Activated CD4-positive, alpha-beta T cell treated with anti-CD3 and anti-CD28 coated beads, Interleukin-2, amount 10 ng/mL, durations not matched to agents 24 days and 14 days (primary cell): ENCODE measurements at places on chromosomes 7 and 10. TPM values are rescaled to one million over a fixed set of nuclear protein-coding genes. Genes with fewer than 3 reads are reported as not detected.

Gene KCNIP2
- total RNA-seq, result 2.3 and 3.5 TPM in 2 replicates

Gene SORCS1
- not detected in 2 replicates for total RNA-seq

Gene BLNK
- not detected in 2 replicates for total RNA-seq

Gene RGS10
- 137 TPM in 2 replicates for total RNA-seq

Gene UNC5B
- total RNA-seq, result 0.02 and 0.14 TPM in 2 replicates

Gene CFAP70
- total RNA-seq, result 0.17 and 0.33 TPM in 2 replicates

DNA sequence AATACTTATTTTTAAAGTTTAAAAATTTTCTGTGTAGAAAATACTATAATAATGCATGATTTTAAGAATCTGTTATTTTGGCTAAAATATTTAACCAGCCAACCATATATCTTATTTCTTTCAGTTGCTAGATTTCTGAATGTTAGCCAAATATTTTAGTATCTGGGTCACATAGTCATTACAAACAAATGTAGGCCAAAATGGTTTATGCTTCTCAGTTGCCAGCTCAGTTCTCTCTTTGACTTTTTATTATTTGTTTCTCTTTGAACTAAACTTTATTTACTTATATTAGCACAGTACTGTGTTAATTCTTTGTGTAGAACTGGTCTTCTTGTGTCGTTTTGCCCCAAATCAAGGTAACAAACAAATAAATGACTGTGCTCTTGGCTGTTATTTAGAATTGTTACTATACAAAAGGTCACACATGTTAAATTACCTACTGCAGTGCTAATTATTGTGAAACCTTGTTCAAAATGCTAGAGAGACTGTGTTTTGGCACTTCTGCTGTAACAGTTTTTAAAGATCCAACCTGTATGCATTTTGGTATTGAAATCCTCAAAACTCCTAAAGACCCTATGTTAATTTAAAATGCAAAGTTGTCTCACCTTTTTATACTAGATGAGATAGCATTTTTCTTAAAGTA is 39.8 kb downstream of the ZEB1 start:
- no peak overlapping the region for H3K4me3 ChIP-seq
- no peak overlapping the region for H3K27ac ChIP-seq
- DNase-seq, result no peak
- no peaks in the 10 kb centered on the region for H3K27me3 ChIP-seq

DNA sequence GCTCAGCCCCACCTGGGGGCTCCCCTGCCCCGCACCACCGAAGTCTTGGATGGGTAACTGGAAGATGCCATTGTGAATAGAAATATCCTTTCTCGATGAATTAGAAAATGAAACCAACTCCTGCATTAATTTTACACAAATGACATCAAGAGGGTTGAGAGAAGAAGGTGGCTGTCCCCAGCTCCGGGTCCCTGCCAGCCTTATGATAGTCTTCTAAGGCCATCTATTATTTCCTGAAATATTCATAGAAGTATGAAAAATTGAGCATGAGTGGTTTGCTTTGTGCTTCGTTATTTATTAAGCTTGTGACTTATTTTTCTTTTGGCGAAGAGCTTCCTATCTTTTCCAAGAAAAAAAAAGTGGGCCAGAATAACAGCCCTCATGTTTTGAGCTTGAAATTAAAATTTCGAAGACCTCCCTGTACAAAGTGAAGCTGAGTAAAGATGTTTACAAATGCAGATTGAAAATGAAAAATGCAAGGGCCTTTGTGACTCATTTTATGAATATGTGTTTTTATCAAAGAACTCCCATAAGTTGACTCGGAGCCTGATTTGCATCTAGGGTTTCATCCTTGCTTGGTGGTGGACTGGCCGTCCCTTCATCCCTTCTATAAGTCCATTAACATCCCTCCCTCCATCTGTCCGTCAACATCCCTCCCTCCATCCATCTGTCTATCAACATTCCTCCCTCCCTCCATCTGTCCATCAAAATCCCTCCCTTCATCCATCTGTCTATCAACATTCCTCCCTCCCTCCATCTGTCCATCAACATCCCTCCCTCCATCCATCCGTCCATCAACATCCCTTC is 20.5 kb upstream of the CFAP46 start:
- H3K27me3 ChIP-seq, result peaks cover 19% of the 10 kb centered on the region
- DNase-seq, result no peak
- H3K4me3 ChIP-seq, result peak overlapping the region; percentile 84
- peak overlapping the region; percentile 74 for H3K27ac ChIP-seq

- no peak within 1 kb of the TSS for H3K4me3 ChIP-seq
- H3K4me1 ChIP-seq, result no peaks in the 10 kb centered on the region
- peaks cover 9% of the 10 kb centered on the region for H3K27me3 ChIP-seq
Measured at GRCh38 chr7:151186640-151187408, at the start of gene ASB10. Gene ASB10 (minus strand): TSS chr7:151187250. CDS start chr7:151187130, 120 bp downstream.

DNA sequence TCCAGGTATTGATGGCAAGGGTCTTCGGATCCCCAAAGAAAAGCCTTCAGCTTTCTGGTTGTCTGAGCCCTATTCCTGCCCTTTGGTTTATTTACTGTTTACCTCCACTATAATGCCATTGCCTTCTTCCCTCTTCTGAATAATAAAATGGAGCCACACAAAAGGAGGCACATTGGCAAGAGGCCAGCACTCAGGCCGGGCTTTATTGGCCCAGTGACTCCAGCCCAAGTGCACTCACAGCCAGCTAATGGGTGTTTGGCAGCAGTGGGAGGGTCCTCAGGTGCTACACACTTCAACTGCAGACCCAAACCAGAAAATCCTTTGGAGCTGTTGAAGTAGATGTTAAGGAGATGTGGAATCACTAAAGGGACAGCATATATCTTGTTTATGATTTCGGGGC is 336.0 kb downstream of the PLXNA4 start:
- H3K27ac ChIP-seq, result no peak overlapping the region
- H3K4me1 ChIP-seq, result no peaks in the 10 kb centered on the region
- H3K4me3 ChIP-seq, result no peak overlapping the region
- H3K27me3 ChIP-seq, result no peaks in the 10 kb centered on the region
- H3K36me3 ChIP-seq, result no peaks in the 10 kb centered on the region

DNA sequence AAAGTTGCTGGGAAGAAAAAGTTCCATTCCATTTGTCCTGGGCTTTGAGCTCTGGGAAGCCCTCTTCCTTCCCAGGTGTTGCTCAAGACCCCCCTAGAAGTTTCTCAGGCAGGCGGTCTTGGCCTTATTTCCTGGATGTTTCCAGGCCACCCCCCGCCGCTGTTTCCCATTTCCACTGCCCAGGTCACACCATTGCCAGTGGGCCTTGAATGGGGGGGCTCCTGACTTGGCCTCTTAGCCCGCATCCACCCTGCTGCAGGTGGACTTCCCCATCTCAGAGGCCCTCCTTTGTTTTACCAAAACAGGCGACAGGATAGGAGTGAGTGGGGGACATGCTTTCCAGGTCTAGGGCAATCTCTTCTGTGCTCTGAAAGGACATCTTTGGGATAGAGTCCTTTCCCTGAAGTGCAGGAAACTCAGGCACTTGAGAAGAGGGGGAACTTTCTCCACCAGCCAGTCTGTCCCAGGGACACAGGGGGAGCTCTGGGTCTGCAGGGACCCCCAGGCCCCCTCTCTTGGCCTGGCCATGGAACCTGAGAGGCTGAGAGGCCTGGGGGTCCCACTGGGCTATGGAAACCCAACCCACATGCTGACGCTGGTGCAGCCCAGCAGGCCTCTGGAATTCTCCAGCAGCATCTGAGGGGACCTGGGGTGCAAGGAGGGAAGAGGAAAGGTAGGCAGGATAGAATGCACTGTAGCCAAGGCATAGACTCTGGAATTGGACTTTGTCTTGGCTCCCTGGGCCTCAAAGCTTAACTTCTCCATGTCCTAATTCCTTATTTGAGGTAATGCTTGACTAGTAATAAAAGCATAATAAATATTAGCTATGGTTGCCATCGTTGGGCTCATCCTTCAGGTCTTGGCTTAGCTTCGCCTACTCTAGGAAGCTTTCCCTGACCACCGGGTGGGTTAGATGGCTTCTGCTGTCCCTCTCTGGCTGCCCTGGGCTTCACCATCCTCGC is 17.6 kb downstream of the NEURL1 start:
- H3K27ac ChIP-seq, result no peak overlapping the region
- peaks cover 32% of the 10 kb centered on the region for H3K27me3 ChIP-seq
- H3K4me1 ChIP-seq, result peaks cover 9% of the 10 kb centered on the region
- H3K4me3 ChIP-seq, result no peak overlapping the region
- no peak for DNase-seq
- no peaks in the 10 kb centered on the region for H3K36me3 ChIP-seq

DNA sequence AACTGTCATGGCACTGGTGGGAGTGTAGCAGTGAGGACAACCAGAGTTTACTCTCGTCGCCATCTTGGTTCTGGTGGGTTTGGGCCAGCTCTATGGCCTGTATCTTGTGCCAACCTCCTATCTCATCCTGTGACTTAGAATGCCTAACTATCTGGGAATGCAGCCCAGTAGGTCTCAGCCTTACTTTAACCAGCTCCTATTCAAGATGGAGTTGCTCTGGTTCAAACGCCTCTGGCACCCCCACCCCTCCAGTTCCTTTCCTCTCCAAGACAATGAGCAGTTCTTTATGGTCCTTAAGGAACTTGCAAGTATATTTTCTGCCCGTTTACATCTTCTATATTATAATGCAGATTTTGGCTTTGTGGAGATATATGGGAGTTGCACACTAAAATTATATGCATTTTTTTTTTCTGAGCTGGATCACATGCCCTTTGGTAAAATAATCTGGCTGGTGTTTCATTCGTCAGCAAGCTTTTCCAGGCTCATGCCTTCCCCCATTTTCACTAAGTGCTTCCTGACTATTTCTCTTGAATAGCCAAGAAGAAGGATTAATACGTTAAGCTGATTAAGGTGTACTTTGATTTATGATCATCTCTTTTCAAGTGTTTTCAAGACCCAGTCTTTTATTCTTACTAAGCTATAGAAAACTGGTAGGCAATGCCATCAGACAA is 11.2 kb upstream of the WIPF3 start:
- DNase-seq, result no peak
- H3K27ac ChIP-seq, result no peak overlapping the region
- no peaks in the 10 kb centered on the region for H3K4me1 ChIP-seq
- H3K4me3 ChIP-seq, result no peak overlapping the region

DNA sequence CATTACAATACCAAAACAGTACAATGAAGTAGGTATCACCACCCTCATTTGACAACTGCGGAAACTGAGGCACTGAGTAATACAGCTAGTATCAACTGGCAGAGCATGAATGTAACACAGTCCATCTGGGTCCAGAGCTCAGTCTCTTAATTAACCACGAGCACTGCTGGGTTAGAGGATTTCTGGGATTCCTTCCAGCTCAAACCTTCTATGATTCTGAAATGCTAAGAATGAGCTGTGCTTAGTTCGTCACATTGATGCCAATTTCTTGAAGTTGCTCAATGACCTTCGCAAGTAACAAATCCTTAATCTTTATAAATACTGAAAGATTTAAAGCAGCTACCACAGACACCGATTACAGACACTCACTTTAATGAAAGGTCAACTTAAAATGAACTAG is 62.5 kb downstream of the SGMS1 start:
- no peak overlapping the region for H3K4me3 ChIP-seq
- no peak for DNase-seq
- H3K27ac ChIP-seq, result no peak overlapping the region
- peaks cover 4% of the 10 kb centered on the region for H3K4me1 ChIP-seq
- H3K27me3 ChIP-seq, result no peaks in the 10 kb centered on the region
- H3K36me3 ChIP-seq, result no peaks in the 10 kb centered on the region

- no peaks in the 10 kb centered on the region for H3K4me1 ChIP-seq
- DNase-seq, result no peak
- no peaks in the 10 kb centered on the region for H3K36me3 ChIP-seq
- no peaks in the 10 kb centered on the region for H3K27me3 ChIP-seq
- no peak overlapping the region for H3K4me3 ChIP-seq
- H3K27ac ChIP-seq, result no peak overlapping the region
Measured at GRCh38 chr10:122044713-122045112, 55.8 kb downstream of the TACC2 start.

DNA sequence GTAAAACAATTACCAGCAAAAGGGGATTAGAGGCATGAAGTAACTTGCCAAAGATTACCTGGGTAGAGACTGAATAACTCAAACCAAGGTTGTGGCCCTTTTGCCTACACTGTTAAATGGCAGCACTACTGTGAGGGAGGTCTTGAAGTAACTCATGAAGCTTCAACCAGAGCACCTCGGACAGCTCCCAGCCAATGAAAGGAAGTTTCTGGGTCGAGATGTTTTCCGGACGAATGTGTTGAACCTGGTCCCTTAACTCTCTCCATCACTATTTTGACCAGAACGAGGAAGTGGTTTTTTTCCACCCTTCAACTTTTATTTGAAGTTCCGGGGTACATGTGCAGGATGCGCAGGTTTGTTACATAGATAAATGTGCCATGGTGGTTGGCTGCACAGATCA is 133.6 kb upstream of the PRKCQ start:
- H3K4me3 ChIP-seq, result no peak overlapping the region
- peaks cover 38% of the 10 kb centered on the region for H3K27me3 ChIP-seq
- H3K36me3 ChIP-seq, result no peaks in the 10 kb centered on the region
- H3K4me1 ChIP-seq, result peaks cover 5% of the 10 kb centered on the region
- DNase-seq, result peak; percentile 60

DNA sequence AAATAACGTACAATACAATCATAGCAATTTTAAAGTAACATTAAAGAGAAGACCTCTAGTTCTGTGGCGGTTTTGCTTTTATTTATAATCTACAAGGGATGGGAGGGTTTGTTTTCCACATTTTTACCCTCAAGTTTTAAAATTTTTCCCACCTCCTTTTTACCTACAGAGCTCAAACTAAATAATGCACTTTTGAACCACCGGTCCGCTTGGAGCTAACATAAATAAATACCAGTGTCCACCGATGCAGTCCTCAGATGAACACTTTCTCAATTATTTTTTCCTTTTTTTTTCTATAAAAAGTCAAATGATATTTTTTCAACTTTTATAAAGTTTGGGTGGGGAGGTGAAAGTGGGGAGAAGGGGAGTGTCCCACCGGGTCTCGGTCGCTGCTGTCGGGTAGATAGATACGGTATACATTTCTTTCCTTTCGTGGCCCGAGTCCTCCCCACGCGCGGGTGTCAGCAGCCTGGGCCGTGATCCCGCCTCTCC is 3.3 kb downstream of the ZNF503 start:
- no peak overlapping the region for H3K27ac ChIP-seq
- DNase-seq, result no peak
- H3K4me3 ChIP-seq, result no peak overlapping the region
- peaks cover 58% of the 10 kb centered on the region for H3K27me3 ChIP-seq
- peaks cover 5% of the 10 kb centered on the region for H3K36me3 ChIP-seq

GRCh38 chr10:91220954-91221675 is 652 bp downstream of the PCGF5 start:
- H3K4me3 ChIP-seq, result peak overlapping the region; percentile 96
- DNase-seq, result no peak
- no peaks in the 10 kb centered on the region for H3K27me3 ChIP-seq
- H3K36me3 ChIP-seq, result peaks cover 21% of the 10 kb centered on the region

DNA sequence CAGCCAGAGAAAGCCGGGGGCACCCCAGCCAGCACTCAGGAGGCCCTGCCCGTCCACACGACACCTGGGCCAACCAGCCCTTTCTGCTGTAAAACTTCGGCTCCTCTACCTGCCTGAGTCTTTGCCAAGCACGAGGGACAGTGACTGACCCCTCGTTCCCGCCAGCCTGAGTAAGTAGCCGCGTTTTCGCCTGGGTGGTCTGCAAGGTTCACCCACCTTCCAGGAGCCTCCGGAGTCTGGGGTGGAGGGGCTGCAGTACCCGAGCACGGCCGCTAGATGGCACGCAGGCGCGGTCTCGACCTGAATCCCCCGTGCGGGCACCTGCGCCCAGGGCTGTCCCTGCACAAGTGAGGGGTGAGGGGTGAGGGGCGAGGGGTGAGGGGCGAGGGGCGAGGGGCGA is 192.7 kb downstream of the PTPRN2 start:
- no peaks in the 10 kb centered on the region for H3K4me1 ChIP-seq
- no peaks in the 10 kb centered on the region for H3K27me3 ChIP-seq
- H3K27ac ChIP-seq, result no peak overlapping the region
- peak; percentile 73 for DNase-seq
- no peaks in the 10 kb centered on the region for H3K36me3 ChIP-seq

GRCh38 chr10:13669182-13669855 is 82.6 kb downstream of the PRPF18 start:
- no peak overlapping the region for H3K4me3 ChIP-seq
- H3K27ac ChIP-seq, result no peak overlapping the region
- no peaks in the 10 kb centered on the region for H3K4me1 ChIP-seq
- H3K36me3 ChIP-seq, result no peaks in the 10 kb centered on the region
